ENCODE measurements at places on chromosomes 7 and 10.

GRCh38 chr7:23531050-23531793 is 559 bp downstream of the TRA2A start:
- DNase-seq: peak; percentile 38

DNA sequence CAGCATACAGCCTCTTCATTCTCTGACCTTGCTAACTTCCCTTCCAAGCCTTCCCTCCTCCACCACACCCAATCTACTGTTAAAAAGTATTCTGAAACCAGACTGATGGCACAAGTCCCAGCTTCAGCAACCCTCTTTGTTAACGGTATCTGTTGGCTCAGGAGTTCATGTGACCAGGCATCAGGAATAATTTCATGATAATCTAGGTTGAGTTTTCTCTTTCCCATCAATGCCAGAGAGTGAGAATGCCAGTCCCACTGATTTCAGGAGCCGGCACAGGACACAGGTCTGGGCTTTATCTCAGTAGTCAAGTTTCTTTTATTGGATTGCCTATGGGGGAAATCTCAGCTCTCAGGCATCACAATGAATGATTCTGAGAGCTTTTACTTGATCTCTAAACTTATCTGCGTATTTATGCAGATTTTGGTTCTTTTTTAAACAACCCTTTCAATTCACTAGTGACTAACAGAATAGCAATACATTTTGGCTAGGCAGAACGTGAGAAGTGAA is 231.0 kb upstream of the LYZL1 start:
- DNase-seq: no peak

GRCh38 chr10:74363727-74364126 is 212.7 kb downstream of the ADK start:
- DNase-seq: no peak

DNA sequence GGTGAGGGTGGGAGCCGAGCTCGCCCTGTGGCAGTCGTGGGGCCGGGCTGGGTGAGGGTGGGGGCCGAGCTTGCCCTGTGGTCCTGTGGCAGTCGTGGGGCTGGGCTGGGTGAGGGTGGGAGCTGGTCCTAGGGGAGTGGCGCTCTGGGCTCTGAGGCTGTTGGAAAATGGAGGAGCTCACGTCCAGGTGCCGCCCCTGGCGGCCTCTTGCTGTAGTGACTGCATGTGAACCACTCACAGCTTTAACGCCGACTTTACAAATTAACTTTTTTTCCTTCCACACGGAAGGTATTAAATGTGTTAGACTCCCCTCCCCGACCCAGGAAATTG is 312.6 kb downstream of the WDR37 start:
- DNase-seq: peak; percentile 12

DNA sequence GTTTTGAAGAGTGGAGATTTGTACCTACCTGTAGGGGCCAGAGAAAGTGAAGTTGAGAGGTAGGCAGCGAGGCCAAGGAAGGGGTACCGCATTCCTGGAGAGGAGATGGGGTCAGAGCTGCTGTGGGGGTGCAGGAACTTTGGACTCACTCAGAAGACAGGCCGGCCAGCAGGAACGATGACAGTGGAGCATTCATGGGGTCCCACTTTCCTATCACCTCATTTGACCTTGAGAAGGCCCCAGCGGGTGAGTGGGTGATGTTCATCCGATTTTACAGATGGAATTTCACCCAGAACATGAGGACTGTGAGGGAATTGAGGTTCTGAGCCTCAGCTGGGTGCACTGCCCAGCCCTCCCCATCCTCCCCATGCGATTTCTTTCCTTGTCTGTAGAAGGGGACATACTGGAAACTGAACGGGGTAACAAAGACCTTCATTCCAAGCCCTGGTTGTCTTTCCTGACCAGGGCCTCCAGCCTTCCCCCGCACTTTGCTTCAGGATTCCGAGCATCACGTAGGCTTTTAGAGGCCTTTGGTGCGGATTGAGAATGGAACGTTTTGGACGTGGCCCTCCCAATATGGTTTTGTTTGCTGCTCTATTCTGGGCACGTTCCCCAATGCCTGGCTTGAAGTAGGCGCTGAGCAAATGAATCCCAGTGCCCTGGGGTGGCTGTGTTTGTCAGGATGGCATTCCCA is 87.3 kb downstream of the ADCY1 start:
- no peak for DNase-seq

DNA sequence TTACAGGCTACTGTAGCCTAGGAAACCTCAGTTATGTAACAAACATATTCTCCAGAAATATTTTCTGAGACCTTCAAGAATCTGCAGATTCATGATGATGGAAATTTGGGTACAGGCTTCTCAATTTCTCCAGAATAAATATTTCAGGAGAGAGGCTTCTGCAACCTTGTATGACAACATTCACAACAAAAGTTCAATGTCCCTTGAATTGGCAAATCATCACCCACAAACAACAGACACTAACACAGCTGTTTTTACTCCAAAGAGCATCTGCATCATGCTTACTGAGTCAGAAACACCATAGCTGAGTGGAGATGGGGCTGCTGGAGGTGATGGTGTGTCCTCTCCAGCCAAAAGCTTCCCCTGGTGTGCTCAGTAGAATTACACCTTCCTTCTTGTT is 9.3 kb upstream of the COBL start:
- no peak for DNase-seq

GRCh38 chr7:31253532-31253931 is 87.0 kb downstream of the NEUROD6 start:
- no peak for DNase-seq

Measured in CD4-positive, alpha-beta T cell treated with Interleukin-2 at 100 ng/mL for 4 hours (primary cell).